ENCODE measurements at places on chromosomes 1 and 21.

GRCh38 chr1:11298390-11299224 is 25.6 kb downstream of the UBIAD1 start:
- no peak for DNase-seq

DNA sequence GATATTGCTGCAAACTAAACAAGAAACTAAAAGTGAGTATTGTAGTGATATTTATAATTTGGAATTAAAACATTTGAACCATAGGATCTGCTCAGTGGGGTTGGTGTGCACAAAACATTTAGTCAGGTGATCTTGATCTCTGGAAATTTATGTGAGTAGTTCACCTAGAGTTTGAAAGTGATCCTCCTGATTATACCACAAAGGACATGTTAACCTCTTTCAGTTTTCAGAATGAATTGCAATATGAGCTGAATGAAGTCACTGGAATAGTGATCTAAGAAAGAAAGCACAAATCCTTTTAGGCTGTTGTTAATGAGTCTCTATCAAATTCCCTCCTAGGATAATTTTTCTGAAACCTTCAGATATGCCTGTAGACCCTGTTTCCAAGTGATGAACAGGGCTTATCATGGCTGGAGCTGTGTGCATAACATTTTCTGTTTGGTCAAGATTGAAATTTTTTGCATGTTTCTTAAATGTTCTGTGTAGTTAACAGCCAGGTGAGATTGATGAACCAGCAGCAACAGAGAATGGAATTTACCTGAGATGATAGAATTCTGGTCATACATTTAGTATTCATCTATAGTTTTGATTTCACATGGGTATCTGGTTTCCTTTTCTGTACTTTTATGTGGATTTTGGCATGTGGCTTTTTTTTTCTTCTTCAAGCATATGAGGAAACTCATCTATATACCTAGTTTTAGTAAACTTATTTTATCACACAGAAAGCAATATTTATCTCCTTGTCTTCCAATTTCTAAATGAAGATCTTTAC is 25.5 kb downstream of the CDC14A start:
- DNase-seq, result no peak

GRCh38 chr1:151635479-151636072 is 23.7 kb downstream of the SNX27 start:
- no peak for DNase-seq

DNA sequence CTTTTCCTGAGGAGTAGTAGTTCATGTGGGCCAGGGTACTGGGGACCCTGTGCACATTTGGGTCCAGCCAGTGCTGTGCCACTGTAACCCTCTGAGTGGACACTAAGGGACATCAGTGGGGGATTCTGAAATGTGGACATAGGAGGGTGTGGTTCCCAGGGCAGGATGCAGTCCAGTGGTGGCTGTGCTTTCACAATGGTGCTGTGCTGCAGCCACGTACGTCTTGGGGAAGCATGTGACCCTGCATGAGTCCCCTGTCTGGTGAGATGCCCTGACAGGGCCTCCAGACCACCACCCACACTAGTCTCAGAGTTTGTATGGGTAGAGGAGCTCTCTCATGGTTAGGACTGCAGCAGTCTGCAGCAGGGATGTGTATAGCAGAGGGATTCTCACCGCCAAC is 37.8 kb upstream of the WNT2B start:
- no peak for DNase-seq

GRCh38 chr1:239956263-239956662 is 135.4 kb upstream of the FMN2 start:
- DNase-seq, result no peak

GRCh38 chr21:44934797-44935532 is 4.9 kb upstream of the SLX9 start:
- no peak for DNase-seq

GRCh38 chr1:55211863-55212262 is 3.3 kb downstream of the USP24 start:
- DNase-seq, result no peak

GRCh38 chr1:215376544-215377264 is 190.4 kb upstream of the KCTD3 start:
- DNase-seq, result no peak

GRCh38 chr1:84403347-84403746 is 5.1 kb downstream of the DNASE2B start:
- no peak for DNase-seq
